ENCODE measurements at places on chromosomes 1 and 21.

GRCh38 chr1:2923351-2923750 is 97.9 kb upstream of the ACTRT2 start:
- no peak for DNase-seq

GRCh38 chr1:187032316-187032981 is 203.7 kb downstream of the PLA2G4A start:
- no peak for DNase-seq

DNA sequence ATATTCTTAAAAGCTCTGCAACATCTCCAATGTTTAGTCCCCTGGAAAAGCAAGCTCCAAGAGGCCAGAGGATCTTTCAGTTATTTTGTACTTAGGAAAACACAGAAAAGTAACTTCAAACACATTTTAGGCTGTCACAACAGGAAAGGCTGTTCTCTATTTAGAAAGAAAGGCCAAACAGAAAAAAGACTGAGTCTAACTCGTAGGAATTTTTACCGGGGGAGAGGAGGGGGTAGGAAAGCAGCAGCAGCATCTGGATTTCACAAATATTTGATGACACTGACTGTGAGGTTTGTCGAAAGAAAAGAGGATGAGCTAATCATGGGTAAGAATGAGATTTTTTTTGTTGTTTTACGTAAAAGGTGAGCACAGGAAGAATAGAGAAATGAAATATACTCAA is 107.1 kb downstream of the EIF4G3 start:
- peak; percentile 63 for DNase-seq

DNA sequence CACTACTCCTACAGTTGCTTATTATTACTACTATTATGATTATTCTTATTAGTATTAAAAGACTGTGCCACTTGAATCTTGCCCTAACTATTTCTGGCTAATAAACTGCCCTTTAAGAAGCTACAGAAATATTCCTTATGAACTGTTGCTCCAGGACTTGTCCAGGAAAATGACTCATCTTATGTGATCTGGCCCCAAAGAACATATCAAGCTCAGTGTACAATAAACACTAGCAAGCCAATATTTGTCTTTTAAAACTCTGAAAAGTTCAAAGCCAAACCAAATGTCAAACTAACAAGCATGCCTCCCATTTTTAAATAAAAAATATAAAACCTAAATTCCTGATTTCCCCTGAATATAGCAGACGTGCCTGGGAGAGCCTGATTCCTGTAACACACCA is 88.7 kb upstream of the SIM2 start:
- no peak for DNase-seq

GRCh38 chr1:193339401-193339800 is 153.0 kb upstream of the B3GALT2 start:
- no peak for DNase-seq

DNA sequence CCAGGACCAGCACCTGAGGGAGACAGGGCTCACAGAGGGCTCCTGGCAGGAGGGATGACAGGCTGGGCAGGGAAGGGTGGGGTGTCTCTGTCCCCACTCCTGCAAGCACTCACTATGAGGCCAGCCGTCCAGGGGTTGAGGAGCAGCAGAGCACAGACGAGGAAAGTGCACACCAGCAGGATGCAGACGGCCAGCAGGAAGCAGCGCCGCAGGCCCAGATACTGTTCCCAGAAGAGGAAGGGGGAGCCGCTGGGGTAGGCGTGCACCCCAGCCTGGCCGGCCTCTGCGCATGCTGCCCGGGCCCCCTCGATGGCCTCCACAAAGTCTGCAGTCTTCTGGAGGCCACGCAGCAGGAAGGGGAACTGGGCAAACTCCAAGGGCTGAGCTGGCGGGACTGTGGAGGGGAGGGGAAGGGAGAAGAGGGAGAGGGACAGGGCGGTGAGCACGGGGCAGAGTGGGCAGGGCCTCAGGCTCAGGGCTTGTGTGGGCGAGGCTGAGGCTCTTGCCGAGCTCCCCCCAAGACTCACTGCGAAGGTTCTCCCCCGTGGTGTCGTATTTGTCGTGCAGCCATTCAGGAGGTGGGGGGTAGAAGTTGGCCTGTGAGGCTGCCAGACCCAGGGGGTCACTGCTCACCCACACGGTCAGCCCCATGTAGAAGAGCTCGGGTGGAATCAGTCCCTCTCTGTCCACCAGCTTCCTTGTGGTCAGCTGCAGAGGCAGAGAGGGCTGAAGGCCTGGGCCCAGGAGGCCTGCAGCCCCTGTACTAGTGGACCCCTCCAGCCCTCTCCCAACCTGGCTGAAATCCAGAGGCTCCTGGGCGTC is 16.5 kb downstream of the PTCH2 start:
- no peak for DNase-seq

GRCh38 chr21:44065428-44065827 is 41.8 kb upstream of the PWP2 start:
- no peak for DNase-seq

- DNase-seq: peak; percentile 42
Observed at GRCh38 chr1:182189535-182190066, 128.1 kb upstream of the ZNF648 start.

DNA sequence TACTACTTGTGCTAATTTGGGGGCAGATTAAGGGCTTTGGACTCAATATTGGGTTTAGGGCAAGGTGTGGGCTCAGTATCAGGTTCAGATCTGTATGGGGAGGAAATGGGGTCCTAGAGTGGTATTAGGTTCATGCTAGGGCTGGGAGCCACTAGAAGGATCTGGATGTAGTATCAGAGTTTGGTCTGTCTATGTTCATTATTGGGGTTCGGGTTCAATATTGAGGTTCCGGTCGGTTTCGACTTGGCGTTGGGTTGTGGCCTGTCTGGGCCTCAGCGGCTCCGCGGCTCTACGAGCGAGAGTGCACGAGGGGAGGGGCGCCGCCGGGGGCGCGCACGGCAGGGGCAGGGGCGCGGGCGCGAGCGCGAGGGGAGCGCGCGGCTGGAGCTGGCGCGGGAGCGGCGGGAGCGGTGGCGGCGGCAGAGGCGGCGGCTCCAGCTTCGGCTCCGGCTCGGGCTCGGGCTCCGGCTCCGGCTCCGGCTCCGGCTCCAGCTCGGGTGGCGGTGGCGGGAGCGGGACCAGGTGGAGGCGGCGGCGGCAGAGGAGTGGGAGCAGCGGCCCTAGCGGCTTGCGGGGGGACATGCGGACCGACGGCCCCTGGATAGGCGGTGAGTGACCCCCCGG is at the start of gene PTPRF:
Gene PTPRF (plus strand): TSS at position 401 of the 624 bp plus-strand sequence. CDS start 14,193 bp downstream, outside the sequence.
- DNase-seq: no peak

GRCh38 chr1:155172732-155173477 is at the start of gene KRTCAP2:
Gene KRTCAP2 (minus strand): TSS chr1:155173304. CDS start chr1:155173224, 80 bp downstream.
- peak; percentile 71 for DNase-seq

DNA sequence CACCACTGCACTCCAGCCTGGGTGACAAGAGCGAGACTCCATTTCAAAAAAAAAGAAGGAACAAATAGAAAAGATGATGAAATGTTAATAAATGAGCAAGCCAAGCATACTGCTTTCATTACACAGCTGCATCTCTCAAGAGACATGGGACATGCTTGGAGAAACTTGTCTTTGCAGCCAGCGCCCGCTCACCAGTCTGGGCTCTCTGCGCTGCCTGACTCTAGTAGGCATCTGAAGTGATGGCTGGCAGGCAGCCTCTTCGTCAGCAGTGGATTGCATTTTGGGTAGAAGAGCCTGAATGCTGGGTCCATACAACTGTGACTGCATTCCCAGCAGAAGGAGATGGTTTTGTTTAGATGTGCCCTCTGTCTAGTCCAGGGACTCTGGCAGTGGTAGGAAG is 48.0 kb downstream of the IL6R start:
- no peak for DNase-seq

DNA sequence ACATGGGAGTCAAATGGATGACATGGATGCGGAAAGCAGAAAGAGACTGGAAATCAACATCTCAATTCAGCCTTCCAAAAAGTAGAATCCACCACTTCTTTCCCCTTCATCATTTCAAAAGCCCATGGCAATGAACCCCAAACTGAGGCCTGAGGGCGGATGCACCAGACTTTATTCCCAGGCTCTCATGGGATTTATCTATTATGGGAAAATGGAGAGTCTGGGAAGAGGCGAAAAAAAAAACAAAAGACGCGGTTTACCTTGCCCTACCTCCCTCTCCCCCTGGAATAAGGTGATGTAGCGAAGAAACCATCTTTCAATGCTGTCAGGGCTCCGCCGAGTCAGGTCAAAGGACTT is 624 bp downstream of the KIFAP3 start:
- DNase-seq: no peak

- no peak for DNase-seq
Observed at GRCh38 chr1:5648410-5649165, 343.6 kb downstream of the NPHP4 start.

GRCh38 chr1:98232678-98233077 is 311.8 kb upstream of the DPYD start:
- DNase-seq: no peak

DNA sequence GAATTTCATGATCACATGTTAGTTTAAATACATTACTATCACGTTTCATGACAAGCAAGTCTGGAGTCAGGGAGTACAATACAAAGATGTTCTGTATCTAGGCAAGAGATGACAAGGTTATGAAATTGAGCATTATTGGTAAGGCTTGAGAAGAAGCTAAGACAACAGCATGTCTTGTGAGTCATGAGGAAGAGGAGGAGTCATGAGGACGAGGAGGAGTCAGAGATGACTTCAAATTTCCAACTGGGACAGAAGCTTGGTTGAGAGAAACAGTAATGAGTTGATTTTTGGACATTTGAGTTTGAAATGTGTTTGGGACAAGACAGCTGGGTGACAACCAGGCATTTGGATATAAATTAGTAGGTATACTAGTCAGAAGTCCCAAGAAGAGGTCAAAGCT is 4.3 kb upstream of the UBE2U start:
- no peak for DNase-seq

DNA sequence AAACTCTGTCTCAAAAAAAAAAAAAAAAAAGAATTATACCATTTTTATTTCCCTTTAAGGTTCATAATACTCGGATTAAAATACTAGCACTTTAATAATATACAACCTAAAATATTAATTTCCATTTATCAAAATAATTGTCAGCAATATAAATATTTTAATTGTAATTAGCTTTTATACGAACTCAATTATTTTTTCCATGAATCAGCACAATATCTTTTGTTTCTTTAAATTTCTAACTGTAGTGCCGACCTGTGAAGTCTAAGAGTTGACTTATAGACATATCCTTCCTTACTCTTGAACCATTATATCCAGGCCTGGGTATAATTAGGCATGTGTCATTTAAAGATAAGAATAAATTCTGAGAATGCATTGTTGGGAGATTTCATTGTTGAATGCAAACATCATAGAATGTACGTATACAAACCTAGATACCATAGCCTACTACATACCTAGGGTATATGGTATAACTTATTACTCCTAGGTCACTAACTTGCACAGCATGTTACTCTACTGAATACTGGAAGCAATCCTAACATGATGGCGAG is 996.7 kb upstream of the TMPRSS15 start:
- no peak for DNase-seq

DNA sequence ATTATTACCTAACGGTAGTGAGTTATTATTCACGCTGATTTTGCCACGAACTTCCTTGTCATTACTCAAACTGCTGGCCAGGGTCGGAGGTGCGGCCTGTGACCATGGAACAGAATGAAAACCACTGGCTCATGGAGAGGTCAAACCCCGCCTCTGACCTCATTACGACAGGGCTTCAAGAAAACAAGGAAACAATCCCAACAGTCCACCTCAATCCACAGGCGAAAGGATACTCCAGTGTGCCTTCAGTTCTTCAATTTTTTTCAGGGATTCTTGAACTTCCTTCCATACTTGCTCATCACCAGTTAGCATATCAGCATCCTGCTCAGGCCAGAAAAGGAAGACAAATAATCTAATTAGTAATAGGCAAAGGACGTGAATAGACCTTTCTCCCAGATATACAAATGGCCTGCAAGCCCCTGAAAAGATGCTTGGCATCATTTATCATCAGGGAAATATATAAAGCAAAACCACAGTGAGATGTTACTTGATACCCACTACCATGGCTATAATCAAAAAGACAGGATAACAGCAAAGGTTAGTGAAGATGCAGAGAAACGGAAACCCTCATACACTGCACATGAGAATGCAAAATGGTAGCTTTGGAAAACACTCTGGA is 643.4 kb downstream of the SMYD3 start:
- DNase-seq: no peak

DNA sequence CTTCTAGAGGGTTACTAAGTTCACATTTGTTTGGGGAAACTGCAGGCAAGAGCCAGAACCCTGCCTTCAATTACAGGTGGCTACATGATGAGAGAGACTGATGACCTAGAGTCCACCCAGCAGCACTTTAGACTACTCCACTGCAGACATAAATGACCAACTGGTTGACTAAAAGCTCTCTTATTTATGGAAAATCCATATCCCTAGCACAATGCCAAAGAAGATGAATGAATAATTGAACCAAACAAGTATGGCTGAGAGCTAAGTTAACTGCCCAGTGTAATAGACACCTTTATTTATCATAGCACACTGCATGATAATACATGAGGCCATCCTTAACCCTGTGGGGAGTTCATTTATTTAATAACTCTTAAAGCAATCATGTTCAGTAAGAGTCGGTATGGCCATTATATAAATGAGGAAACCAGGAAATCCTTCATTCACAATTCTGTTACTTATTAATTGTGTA is 60.4 kb downstream of the IL12RB2 start:
- DNase-seq: no peak

GRCh38 chr1:178961331-178961730 is 64.4 kb upstream of the FAM20B start:
- no peak for DNase-seq

DNA sequence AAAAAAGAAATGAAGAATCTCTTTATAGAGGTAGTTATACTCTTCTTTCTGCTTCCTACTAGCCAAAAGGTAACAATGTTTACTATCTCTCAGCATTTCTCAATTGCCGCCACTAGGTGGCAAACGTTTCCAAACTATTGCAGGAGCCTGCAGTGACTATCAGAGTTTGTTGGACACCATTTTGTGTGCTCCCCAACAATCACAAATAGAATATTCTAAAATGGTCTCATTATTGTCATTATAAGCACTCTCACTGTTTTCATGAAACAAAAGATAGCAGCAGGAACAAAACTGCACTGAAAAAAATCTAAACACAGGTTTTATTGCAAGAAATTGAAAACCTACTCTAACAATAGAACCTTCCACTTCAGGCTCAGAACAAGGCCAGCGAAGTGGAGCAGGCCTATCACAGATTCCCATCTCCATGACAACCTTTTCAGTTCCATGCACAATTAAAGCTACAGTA is 83.9 kb upstream of the PLPPR4 start:
- DNase-seq: peak; percentile 25

GRCh38 chr1:12604114-12604874 is 13.7 kb downstream of the DHRS3 start:
- DNase-seq: peak; percentile 94

- no peak for DNase-seq
Observed at GRCh38 chr1:116347696-116348095, 25.3 kb upstream of the ATP1A1 start.

- DNase-seq: no peak
Observed at GRCh38 chr1:228542376-228542775, 55.2 kb downstream of the RNF187 start.

Measured in GM04503 (cell line).